Thyroid gland (tissue), 4 donors: ENCODE measurements at places on chromosomes 2 and 18. TPM values are rescaled to one million over a fixed set of nuclear protein-coding genes. Genes with fewer than 3 reads are reported as not detected.
A peak's percentile ranks its signal among the peaks of the same experiment; 100 is the strongest.

AQP12B gene
- 0.13 TPM for total RNA-seq

GRCh38 chr2:46390901-46391395, 88.4 kb upstream of the TMEM247 start:
- DNase-seq = no peak
- H3K27ac ChIP-seq = no peak overlapping the region
- H3K36me3 ChIP-seq = peaks cover 7% of the 10 kb centered on the region
- no peak overlapping the region for H3K4me3 ChIP-seq
- H3K27me3 ChIP-seq = no peaks in the 10 kb centered on the region

PTPRN gene
- total RNA-seq = 4.6 TPM

DNA sequence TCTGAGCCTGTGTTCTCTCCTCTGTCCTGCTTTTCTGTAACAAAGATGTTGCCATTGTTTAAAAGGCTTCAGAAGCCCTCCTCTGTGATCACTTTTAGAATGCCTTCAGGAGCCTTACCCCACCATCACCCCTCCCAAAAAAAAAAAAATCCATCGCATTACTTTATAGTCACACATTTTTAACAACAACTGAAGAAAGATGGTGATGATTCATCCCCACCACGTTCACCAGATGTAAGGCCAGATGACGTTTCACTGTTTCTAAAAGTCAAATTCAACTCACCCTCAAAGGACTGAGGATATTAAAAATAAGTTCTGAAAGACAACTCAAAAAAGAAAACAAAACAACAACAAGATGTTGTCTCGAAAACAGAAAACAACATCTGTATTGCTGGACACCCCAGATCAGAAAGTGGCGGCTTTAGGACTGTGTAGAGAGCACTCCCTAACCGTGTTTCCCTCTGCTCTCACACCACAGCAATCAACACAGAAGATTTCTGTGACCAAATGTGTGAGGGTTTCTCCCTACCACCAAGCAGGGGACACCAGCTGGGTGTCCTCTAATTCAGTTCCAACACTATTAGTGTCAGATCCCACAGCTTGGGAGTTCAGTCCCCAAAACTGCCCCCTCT, 61.9 kb upstream of the CREB1 start:
- H3K4me3 ChIP-seq = no peak overlapping the region
- no peak overlapping the region for H3K27ac ChIP-seq
- no peaks in the 10 kb centered on the region for H3K36me3 ChIP-seq
- H3K27me3 ChIP-seq = no peaks in the 10 kb centered on the region
- peaks cover 5% of the 10 kb centered on the region for H3K4me1 ChIP-seq
- DNase-seq = no peak

GRCh38 chr2:111122631-111123421, 2.1 kb downstream of the BCL2L11 start:
- H3K36me3 ChIP-seq = peaks cover 19% of the 10 kb centered on the region
- peaks cover 7% of the 10 kb centered on the region for H3K27me3 ChIP-seq
- peaks cover 59% of the 10 kb centered on the region for H3K4me1 ChIP-seq
- peak overlapping the region; percentile 99 for H3K27ac ChIP-seq
- DNase-seq = peak; percentile 84
- peak overlapping the region; percentile 49 for H3K4me3 ChIP-seq

CFC1 gene
- not detected for total RNA-seq
